Fibroblast of upper back skin (primary cell): ENCODE measurements at places on chromosomes 12 and 14.
A peak's percentile ranks its signal among the peaks of the same experiment; 100 is the strongest.

- DNase-seq, result no peak
Observed at GRCh38 chr12:50240792-50241114, 42.6 kb downstream of the LIMA1 start.

- no peak for DNase-seq
Observed at GRCh38 chr12:18145924-18146323, 55.9 kb upstream of the RERGL start.

DNA sequence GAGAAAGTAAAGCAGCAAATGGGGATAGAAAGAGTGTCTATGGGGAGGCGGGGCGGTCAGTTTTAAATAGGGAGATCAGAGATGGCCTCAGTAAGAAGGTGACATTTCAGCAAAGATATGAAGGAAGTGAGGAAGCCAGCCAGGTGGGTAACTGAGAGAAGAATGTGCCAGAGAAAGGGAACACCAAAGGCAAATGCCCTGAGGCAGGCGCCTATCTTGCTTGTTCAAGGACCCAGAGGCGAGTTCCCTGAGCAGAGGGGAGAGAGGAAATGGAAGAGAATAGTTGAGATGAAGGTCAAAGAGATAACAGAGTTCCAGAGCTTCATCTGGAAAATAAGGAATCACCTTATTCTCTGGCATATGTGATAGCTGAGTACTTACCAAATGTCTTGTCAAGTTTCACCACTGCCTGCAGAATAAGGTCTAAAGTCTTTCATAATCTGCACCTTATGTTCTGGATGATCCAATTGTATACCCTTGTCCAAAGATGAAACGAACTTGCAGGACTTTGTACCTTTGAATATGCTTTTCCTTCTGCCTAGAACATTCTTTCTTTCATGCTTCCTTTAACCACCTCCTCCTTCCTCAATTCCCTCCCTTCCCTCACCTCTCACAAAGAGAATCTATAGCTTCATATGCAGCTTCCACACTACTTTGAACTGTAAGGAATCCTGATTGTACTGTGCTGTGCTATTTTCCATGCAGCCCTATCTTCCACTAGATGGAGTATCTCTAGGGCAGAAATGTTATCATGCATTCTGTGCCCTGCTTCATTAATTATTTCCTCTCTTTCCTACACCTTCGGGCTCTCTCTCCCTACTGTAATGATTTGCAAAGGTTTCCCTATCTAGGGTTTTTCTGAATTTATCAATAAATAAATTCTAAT is 38.5 kb downstream of the GNPTAB start:
- no peak for DNase-seq

DNA sequence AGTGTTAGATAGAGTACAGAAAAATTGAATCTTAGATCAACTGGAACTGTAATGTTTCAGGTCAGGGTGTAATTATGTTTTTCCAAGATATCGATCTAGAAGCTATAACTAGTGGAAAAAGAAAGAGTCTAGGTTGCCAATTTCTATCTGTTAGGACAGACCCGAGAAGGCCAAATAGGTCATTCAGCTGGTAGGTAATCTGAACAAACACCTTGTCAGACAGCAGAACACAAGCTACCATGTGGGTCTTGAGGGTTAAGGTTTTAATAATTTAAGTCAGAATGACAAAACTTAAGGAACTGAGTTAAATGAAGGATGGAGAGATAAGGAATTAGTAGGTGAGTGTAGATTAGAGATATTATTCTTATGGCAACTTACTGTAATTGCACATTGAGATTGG is 44.9 kb upstream of the KCNMB4 start:
- no peak for DNase-seq

DNA sequence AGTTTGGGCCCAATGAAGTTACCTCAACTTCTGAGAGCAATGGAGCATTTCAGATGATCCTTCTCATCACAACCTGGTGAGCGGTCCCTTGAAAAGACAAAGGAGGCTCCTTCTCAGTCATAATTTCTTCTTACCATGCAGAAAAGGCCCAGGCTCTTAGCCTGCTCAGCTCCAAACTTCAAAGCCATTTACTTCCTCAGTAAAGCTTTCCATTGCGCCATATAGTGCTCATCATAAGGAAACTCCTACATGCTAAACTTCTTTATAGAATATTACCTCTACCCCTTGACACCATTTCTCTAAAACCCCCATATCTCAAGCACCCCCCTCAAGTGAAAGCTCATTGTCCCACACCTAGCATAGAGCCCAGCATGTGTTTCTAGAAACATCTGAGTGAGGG is 127.1 kb downstream of the GTF2A1 start:
- DNase-seq, result no peak

- no peak for DNase-seq
Observed at GRCh38 chr12:132707241-132707640, 3.4 kb upstream of the PGAM5 start.

- peak; percentile 88 for DNase-seq
Observed at GRCh38 chr12:108589028-108589839, 8.7 kb downstream of the TMEM119 start.

DNA sequence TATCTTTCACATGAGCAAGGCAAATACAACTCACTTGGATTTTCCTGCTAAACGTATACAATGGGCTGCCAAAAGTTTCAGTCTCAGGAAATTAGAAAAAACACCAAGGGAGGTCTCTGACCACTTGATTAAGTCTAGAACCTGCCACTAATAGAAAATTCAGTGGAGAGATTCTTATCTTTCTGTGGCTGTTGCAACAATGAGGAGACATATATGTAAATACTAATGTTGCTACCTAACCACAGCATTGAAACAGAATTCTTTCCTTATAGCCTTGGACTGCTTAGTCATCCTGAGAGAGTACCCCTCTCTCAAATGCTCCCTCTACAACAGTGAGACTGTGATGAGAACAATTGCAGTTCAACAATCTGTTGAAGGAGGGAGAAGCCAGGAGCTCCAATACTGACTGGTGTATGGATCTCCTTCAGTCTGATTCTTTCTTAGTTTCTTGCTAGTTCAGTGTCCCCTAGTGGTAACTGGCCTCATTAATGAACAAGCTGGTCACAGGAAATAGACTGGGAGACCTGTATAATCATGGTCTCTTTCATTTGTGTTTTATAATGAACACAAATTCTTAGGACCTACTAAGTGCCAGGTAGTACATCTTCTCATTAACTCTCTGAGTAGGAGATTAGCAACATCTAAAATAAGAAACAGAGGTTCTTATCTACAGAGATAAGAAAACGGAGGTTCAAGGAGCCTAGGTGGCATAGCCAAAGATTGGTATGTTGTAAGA is 164.5 kb downstream of the SLC38A4 start:
- DNase-seq, result peak; percentile 98

DNA sequence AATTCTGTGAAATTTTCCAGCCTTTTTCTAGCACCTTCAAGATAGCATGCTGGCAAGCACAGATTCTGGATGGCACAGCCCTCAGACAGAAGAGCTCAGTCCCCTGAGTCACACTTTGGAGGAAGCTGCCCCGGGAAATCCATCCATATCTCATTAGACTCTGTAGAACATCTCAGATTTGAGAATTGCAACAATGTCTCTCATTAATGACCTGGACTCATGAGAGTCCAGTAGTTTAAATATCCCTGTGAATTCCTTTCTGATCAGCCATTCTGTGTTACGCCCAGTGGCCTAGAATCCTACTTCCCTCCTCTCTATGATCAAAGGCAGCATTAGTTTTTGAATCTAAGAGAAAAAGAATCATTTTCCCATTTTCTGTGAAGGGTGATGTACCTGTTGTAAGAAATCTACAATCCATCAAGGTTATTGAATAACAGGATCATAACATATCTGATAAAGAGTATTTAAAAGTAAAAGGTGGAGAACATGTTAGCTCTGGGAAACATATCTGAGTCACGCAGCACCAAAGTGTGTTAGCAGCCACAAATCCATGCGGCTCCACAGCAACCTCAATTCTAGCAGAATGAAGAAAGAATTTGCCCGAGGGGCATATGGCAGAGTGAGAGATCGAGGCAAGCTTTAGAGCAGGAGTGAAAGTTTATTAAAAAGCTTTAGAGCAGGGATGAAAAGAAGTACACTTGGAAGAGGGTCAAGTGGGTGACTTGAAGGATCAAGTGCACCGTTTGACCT is 855.6 kb upstream of the TMEM132C start:
- no peak for DNase-seq

DNA sequence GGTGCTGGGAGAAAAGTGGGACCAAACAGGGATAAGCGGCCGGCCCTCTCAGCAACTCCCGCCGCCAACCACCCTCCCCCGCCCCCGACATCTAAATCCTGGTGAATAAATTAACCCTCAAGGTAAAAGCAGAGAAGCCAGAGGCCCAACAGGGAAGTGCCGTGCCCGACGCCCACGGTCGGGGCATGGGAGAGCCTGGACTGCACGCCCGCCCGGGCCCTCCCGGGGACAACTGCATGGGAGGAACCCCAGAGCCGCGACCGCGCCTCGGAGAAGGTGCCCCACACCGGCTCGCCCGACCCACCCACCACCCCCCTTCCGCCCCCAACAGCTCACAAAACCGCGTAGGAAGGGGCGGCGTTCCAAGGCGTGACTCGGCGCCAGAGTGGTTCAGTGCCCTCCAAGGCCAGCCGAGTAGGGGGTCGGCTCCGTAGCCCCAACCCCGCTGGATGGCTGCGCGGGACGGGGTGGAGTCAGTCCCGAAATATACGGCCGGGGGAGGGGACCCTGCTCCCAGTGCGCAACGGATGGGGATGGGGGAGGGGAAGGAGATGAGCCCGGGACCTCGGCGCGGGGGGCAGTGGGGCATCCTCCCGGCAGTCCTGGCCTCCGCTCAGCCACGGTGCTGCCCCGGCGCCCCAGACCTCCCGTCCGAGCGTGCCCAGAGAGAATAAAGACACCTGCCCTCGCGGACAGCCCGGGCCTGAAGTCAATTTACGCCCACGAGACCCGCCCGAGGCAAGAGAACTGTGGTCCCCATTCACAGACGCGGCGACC is 732 bp downstream of the SLC25A29 start:
- DNase-seq, result no peak

DNA sequence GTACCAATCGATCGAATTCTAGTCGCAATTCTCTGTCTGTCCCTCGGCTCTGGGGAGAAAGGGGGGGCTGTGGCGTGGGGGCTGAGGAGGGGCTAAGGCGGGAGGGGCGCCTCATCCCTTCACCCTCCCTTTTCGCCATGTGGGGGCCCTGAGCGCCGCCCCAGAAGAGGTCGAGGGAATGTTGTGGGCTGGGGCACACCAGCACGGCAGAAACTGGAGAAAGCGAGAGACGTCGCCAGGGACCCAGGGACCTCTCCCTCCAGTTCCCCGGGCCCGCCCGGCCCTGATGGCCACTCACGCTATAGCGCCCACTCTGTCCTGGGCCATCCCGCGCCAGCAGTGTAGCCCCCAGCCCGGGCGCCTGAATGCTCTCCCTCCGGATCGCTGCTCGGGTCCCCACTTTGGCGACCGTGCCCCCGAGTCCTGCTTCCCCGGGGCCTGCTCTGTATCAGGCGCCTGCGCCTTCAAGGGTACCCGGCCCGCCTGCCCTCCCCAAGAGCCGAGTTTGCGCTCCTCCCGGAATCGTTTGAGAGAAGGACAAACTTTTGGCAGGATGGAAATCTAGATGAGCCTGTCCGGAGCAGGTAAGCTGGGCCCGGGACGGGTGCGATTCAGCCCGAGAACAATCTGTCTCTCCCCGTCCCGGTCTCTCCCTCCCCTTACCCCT is 62.6 kb downstream of the SMUG1 start:
- peak; percentile 59 for DNase-seq
